ENCODE measurements at places on chromosomes 4 and X.
A peak's percentile ranks its signal among the peaks of the same experiment; 100 is the strongest.

GRCh38 chr4:80156410-80156809, 40.9 kb upstream of the PRDM8 start:
- no peak for DNase-seq

GRCh38 chr4:15238720-15239119, 189.1 kb upstream of the C1QTNF7 start:
- peak; percentile 58 for DNase-seq

GRCh38 chr4:159271856-159272255, 169.0 kb downstream of the RAPGEF2 start:
- DNase-seq = no peak

DNA sequence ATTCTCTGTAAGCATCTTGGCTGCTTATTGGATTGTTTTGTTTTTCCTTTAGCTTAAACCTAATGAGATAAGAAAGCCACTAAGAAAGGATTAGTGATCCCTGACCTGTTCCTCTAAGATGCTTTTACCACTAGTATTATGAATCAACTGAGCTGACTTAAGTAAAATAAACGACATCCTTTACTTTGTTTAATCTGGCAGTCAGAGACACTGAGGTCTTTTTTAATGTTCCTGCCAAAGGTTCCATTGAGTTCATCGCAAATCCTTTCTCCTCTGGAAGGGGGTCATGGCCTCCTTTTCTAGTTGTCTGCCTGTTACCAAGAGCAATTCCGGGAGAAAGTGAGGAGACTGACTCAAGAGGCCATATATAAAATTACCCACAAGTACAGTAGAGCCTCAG, 1038.3 kb upstream of the SLIT2 start:
- DNase-seq = no peak

DNA sequence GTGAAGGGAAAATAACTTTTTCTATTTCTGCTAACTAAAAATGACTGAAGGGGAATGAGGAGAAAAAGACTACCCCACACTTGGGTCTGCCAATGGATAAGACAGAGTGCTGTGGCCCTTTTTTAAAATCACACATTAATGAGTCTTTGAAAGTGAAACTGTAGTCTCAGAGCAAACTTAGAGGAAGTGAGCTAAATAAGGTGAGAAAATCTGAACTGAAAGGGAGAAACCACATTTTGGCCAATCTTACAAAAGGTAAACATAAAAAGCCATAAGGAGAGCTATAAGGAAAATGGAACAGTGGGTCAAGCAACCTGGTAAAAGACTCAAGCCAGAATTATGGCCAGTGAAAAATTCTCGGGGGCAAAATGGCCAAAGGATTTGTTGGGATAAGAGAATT, 755.1 kb upstream of the IGFBP7 start:
- no peak for DNase-seq

- DNase-seq = peak; percentile 42
Observed at GRCh38 chr4:127708985-127709384, 21.2 kb upstream of the SLC25A31 start.

- DNase-seq = no peak
Observed at GRCh38 chr4:88989990-88990389, 67.0 kb downstream of the FAM13A start.

DNA sequence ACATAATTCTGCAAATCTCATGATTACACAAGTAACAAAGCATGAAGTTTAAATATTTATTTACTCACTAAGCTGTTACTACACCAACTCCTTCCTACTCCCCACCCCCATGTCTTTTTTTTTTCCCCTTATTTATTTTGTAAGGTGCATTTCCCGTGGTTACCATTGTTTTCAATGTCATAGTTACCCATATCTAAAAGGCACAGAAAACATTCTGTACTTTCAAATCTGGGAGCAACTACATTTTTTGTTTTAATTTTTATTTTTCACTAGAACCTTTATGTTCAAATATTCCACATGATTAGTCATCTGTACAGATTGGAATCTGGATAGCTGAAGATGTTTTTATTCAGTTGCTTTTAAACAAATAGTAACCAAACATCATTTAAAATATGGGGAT, 62.8 kb downstream of the PPP3CA start:
- DNase-seq = peak; percentile 52

DNA sequence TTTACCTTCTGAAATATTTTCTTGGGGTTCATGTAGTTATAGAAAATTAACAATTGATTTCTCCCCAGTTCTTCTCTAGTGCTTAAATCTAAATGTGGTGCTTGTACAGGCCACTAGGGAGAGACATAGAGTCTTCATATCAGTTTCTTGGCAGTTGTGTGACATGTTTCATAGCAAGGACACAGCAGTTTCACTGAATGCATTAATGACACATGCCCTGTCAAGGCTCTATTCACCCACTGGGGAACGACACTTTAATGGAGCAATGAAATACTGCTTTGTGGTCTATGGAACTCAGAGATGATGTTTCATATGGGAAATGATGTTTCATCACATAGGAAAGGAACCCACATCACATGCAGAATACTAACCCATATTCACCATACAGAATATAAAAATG, 2.8 kb downstream of the VEGFC start:
- DNase-seq = peak; percentile 88

DNA sequence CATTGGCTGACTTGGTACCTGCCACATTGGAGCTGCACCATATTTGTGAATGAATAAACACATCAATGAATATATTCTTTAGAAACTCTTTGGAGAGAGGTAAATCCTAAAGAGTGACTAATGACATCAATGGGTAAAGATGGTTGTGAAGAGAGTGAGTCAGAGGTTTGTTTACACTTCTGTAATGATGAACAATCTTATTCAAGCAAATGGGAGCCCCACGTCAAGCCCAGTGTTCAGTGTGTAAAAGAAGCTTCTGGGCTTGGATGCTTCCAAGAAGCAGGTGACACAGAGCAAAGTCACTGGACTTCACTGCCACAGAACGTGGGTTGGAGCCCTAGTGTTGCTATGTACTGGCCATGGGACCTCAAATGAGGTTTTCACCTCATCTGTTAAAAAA, 319.0 kb downstream of the STK32B start:
- DNase-seq = peak; percentile 59

GRCh38 chrX:13009273-13009672, 34.4 kb downstream of the TMSB4X start:
- DNase-seq = peak; percentile 68

GRCh38 chr4:165204462-165204830, 2.9 kb upstream of the KLHL2 start:
- DNase-seq = peak; percentile 25

DNA sequence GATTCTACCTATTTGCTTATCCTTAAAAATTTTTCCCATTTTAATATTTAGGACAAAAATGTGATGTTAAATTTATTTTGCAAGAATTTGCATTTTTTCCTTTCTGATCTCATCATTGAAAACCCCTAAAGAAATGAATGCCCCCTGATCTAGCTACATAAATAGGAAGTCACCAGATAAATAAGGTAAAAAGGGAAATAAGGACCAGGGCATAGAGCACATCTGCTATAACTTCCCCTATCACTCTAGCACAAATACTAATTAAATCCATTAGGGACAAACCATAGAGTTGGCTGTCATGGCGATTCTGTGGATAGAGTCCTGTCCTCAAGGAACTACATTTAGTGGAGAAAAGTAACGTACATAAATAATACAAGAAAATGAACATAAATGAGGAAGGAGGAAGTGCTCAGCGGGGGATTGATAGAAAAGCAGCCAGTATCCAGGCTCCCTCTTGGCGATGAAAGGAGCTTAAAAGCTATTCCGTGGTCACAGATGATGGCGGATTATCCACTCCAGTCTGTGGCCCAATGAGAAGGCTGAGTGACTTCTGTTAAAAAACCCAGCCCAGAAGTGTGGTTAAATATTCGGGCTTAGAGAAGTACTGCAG, 76.9 kb upstream of the RPL34 start:
- no peak for DNase-seq

- peak; percentile 2 for DNase-seq
Observed at GRCh38 chr4:67332627-67333026, 212.7 kb downstream of the CENPC start.

DNA sequence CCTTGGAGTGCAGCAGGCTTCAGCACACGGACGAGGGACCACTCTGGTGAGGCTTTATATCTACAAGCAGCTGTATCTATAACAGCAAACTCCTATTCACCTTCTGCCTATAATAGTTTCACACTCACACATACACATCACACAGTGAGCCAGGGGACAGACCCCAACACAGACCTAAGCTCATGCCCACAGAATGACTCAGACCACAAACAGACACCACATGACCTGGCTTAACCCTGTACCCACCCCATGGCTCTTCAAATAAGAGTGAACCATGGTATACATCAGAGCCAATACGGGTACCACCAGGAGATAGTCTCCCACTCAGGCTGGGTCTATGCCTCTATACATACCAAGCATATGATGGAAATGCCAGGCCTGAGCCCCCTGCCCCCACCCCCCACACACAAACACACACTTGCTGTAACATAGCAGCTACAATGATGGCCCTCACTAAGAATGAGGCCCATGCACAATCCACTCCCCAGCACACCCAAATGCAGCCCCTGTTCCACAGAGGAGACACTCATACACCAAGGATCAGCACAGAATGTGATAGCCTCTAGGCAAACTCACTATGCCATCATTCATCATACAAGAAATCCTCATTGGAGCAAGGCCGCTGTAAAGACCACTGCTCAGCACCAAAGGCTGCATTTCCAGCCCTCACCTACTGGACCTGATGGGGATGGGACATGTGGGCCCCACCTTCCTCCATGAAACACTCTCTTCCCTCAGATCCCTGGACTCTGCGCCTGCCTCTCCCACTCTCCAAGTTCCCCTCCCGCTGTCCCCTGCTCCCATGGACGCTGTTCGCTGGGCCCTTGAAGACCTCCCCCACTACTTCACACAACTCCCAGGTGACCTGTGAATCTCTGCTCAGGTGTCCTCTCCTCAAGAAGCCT, 62.1 kb upstream of the XIAP start:
- no peak for DNase-seq

DNA sequence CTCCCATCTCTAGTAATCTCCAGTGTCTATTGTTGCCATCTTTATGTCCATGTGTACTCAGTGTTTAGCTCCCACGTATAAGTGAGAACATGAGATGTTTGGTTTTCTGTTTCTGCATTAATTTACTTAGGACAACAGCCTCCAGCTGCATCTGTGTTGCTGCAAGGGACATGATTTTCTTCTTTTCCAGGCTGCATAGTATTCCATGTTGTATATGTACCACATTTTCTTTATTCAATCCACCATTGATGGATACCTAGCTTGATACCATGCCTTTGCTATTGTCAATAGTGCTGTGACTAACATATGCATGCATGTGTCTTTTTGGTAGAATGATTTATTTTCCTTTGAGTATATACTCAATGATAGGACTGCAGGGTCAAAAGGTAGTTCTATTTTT, 18.6 kb upstream of the ANKRD17 start:
- no peak for DNase-seq
